Activated T-helper 1 cell treated with anti-CD3 and anti-CD28 coated beads, Interleukin-12 subunit alpha, Interleukin-12 subunit beta, Interleukin-2, Interleukin-4 antibody, amounts not matched to agents 30 ng/mL and 10 ng/mL and 1 ng/mL, durations not matched to agents 14 hours and 24 hours and 36 hours (primary cell): ENCODE measurements at places on chromosomes 12 and 14. TPM values are rescaled to one million over a fixed set of nuclear protein-coding genes. Genes with fewer than 3 reads are reported as not detected.

DNA sequence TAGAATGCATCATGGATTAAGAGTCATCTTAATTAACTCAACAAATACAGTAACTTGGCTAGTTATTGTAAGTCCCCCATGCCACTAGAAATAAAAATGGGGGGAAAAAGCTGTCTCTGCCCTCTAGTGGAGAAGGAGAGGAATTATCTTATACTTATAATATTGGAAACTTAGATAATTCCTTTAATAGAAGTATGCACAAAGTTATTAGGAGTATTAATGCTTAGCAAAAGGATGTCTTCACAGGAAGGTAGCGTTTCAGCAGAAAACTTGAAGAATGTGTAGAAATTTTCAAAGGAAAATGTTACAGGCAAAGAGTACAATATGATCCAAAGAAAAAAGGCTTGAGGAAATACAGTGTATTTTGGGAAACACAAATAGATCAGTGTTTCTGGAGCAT is 19.8 kb downstream of the OR5AU1 start:
- no peak for DNase-seq
- H3K4me3 ChIP-seq, result no peak overlapping the region
- no peaks in the 10 kb centered on the region for H3K4me1 ChIP-seq
- peaks cover 5% of the 10 kb centered on the region for H3K27me3 ChIP-seq
- no peak overlapping the region for H3K27ac ChIP-seq

The RPGRIP1 gene
- total RNA-seq, result not detected in 2 replicates

- no peak overlapping the region for H3K27ac ChIP-seq
- H3K36me3 ChIP-seq, result no peaks in the 10 kb centered on the region
- H3K4me1 ChIP-seq, result no peaks in the 10 kb centered on the region
- H3K27me3 ChIP-seq, result peaks cover 33% of the 10 kb centered on the region
- H3K4me3 ChIP-seq, result no peak overlapping the region
- no peak for DNase-seq
Observed at GRCh38 chr12:116657921-116658495, 79.9 kb downstream of the SPRING1 start.

The FIGNL2 gene
- total RNA-seq, result 0.15 and 0.18 TPM in 2 replicates

GRCh38 chr14:95577067-95577800 is 42.4 kb downstream of the GLRX5 start:
- no peak overlapping the region for H3K4me3 ChIP-seq
- H3K27me3 ChIP-seq, result peaks cover 6% of the 10 kb centered on the region

- no peak overlapping the region for H3K4me3 ChIP-seq
- no peak for DNase-seq
- H3K36me3 ChIP-seq, result peaks cover 29% of the 10 kb centered on the region
- peak overlapping the region; percentile 73 for H3K27ac ChIP-seq
Observed at GRCh38 chr12:50984586-50985298, 32.4 kb downstream of the HIGD1C start.

DNA sequence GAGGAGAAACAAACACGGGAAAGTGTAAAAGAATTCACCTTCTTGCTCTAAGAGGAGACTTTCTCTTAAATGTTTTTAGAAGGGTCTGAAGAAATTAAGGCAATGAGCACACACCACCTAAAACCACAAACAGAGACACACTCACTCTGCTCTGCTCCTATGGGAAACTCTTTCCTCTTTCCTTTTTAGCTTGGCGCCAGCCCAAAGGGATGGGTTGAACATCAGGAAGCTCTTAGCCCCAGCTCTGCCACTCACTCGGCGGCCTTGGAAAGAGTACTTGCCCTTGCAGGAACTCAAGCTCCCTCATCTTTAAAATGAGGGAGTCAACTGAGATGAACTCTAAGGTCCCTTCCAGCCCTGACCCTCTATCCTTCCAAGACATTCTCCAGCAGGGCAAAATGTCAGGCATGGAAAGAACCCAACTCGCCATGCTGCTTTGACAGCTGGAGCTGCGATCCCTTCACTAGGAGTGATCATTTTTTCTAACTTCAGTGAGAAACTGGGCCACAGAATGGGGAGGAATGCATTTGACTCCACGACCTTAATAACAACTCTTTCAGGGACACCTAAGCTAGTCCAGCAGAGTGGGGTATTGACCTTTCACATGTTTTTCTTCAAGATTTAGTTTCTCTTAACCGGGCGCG is 980 bp upstream of the RNASE8 start:
- no peaks in the 10 kb centered on the region for H3K4me1 ChIP-seq
- peaks cover 25% of the 10 kb centered on the region for H3K27me3 ChIP-seq
- DNase-seq, result no peak
- H3K27ac ChIP-seq, result no peak overlapping the region
- no peak overlapping the region for H3K4me3 ChIP-seq
- no peaks in the 10 kb centered on the region for H3K36me3 ChIP-seq

- H3K4me3 ChIP-seq, result no peak overlapping the region
- H3K36me3 ChIP-seq, result no peaks in the 10 kb centered on the region
- H3K27ac ChIP-seq, result no peak overlapping the region
- peaks cover 17% of the 10 kb centered on the region for H3K27me3 ChIP-seq
Observed at GRCh38 chr12:3083921-3084347, 6.8 kb downstream of the TSPAN9 start.

DNA sequence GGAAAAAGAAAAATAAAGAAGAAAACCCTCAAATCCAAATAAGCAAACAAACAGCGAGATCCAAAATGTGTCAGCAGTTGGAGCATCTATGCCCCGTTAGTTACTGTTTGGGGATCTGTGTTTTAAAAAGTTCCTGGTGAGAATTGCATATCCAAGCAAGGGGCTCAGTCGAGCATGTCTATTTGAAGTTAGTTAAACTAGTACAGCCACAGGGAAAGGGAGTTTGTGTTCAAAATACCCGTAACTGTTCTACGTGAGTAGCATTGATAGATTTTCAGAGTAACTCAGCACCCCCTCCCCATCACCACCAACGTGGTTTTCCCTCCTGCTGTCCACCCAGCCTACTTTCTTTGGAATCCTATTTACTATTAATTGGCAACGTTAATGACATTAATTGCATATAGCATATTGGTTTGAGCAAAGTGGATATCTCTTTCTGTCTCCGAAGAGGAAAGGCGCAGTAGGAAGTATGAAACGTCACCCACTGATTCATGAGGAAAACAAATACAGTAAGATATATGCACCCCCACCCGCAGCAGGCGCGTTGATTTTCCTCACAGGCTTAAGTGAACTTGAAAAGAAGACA is 1.5 kb downstream of the NPAS3 start:
- peaks cover 61% of the 10 kb centered on the region for H3K27me3 ChIP-seq
- peak overlapping the region; percentile 79 for H3K4me3 ChIP-seq
- peaks cover 2% of the 10 kb centered on the region for H3K36me3 ChIP-seq
- DNase-seq, result no peak
- H3K4me1 ChIP-seq, result peaks cover 10% of the 10 kb centered on the region
- H3K27ac ChIP-seq, result no peak overlapping the region

- peak overlapping the region; percentile 100 for H3K27ac ChIP-seq
- peaks cover 48% of the 10 kb centered on the region for H3K4me1 ChIP-seq
- H3K27me3 ChIP-seq, result no peaks in the 10 kb centered on the region
- peaks cover 53% of the 10 kb centered on the region for H3K36me3 ChIP-seq
- no peak for DNase-seq
Observed at GRCh38 chr14:21267886-21268616, 1.2 kb downstream of the HNRNPC start.

The DEPDC4 gene
- total RNA-seq, result 1.1 and 2.1 TPM in 2 replicates

The OR4K14 gene
- total RNA-seq, result not detected in 2 replicates

- peaks cover 7% of the 10 kb centered on the region for H3K27me3 ChIP-seq
- no peaks in the 10 kb centered on the region for H3K4me1 ChIP-seq
- no peak for DNase-seq
- no peaks in the 10 kb centered on the region for H3K36me3 ChIP-seq
- H3K4me3 ChIP-seq, result no peak overlapping the region
Observed at GRCh38 chr12:13121568-13121967, 18.1 kb upstream of the GSG1 start.

- DNase-seq, result no peak
- no peak overlapping the region for H3K4me3 ChIP-seq
- no peaks in the 10 kb centered on the region for H3K36me3 ChIP-seq
- H3K27ac ChIP-seq, result no peak overlapping the region
- peaks cover 17% of the 10 kb centered on the region for H3K4me1 ChIP-seq
Observed at GRCh38 chr14:98119739-98120138, 1152.3 kb downstream of the BCL11B start.

DNA sequence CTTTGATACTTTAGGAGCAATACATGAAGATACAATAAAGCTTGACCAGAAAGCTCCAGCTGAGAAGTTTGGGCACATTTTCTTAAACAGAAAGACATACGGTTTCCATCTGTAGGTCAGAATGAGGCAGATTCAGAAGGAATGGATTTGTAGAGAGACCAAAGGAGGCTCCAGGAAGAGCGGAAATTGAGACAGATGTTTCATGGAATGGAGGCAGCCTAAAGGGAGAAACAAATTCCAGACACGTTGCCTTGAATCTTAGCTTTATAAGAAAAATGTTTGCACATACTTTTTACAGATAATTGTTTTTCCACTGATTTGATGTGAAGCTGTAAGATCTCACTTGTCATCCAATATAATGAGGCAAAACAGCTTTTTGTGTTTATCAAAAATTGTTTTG is 24.8 kb downstream of the EPYC start:
- H3K27me3 ChIP-seq, result no peaks in the 10 kb centered on the region
- no peak overlapping the region for H3K27ac ChIP-seq
- H3K4me1 ChIP-seq, result no peaks in the 10 kb centered on the region
- no peak for DNase-seq

GRCh38 chr12:130743606-130744005 is 27.5 kb upstream of the RIMBP2 start:
- DNase-seq, result no peak
- no peak overlapping the region for H3K27ac ChIP-seq
- no peaks in the 10 kb centered on the region for H3K36me3 ChIP-seq
- H3K4me1 ChIP-seq, result no peaks in the 10 kb centered on the region

The PMEL gene
- total RNA-seq, result 0.29 TPM in 1 of 2 replicates, not detected in the other

DNA sequence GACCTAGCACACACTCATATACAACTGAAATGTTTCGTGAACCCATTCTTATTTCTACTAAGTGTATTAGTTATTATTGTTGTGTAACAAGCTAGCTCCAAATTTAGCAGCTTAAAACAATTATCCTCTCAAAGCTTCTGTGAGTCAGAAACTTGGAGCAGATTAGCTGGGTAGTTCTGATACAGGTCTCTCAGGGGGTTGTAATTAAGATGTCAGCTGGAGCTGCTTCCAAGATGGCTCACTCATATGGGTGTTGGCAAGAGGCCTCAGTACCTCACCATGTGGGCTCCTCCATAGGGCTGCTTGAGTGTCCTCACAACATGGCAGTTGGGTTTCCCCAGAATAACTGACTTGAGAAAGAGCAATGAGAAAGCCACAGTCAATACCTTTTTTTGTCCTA is 9.8 kb downstream of the GPR135 start:
- no peak overlapping the region for H3K27ac ChIP-seq
- peaks cover 2% of the 10 kb centered on the region for H3K27me3 ChIP-seq
- H3K4me1 ChIP-seq, result no peaks in the 10 kb centered on the region
- H3K4me3 ChIP-seq, result no peak overlapping the region
- no peak for DNase-seq

The DAO gene
- not detected in 2 replicates for total RNA-seq

GRCh38 chr14:48250575-48250974 is 575.2 kb upstream of the MDGA2 start:
- no peak overlapping the region for H3K4me3 ChIP-seq
- H3K27ac ChIP-seq, result no peak overlapping the region

The ASIC1 gene
- 10.2 and 11.2 TPM in 2 replicates for total RNA-seq

DNA sequence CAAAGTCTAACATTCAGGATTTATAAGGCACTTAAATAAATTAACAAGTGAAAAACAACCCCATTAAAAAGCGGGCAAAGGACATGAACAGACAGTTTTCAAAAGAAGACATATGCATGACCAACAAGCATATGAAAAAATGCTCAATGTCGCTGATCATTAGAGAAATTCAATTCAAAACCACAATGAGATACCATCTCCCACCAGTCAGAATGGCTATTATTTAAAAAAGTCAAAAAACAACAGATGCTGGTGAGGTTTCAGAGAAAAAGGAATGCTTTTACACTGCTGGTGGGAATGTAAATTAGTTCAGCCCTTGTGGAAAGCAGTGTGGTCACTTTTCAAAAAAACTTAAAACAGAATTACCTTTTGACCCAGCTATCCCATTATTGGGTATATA is 60.7 kb upstream of the BDKRB2 start:
- no peak overlapping the region for H3K4me3 ChIP-seq
- H3K4me1 ChIP-seq, result no peaks in the 10 kb centered on the region
- H3K27ac ChIP-seq, result no peak overlapping the region
- no peaks in the 10 kb centered on the region for H3K36me3 ChIP-seq
- no peak for DNase-seq
- H3K27me3 ChIP-seq, result peaks cover 3% of the 10 kb centered on the region

- no peak overlapping the region for H3K27ac ChIP-seq
- no peaks in the 10 kb centered on the region for H3K36me3 ChIP-seq
- no peaks in the 10 kb centered on the region for H3K4me1 ChIP-seq
- H3K27me3 ChIP-seq, result peaks cover 2% of the 10 kb centered on the region
- no peak overlapping the region for H3K4me3 ChIP-seq
Observed at GRCh38 chr12:41224066-41224465, 35.9 kb downstream of the PDZRN4 start.

DNA sequence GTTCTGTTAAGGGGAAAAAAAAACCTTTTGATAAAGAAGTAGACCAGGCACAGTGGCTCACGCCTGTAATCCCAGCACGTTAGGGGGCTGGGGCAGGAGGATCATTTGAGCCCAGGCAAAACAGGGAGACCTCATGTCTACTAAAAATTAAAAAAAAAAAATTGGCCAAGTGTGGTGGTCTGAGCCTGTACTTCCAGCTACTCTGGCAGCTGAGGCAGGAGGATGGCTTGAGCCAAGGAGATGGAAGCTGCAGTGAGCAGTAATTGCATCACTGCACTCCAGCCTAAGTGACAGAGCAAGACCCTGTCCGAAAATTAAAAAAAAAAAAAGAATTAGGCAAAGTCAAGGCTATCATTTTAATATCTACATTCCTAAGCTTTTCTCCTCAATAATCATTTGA is 124.8 kb upstream of the CPM start:
- no peak overlapping the region for H3K27ac ChIP-seq
- no peak overlapping the region for H3K4me3 ChIP-seq
- no peaks in the 10 kb centered on the region for H3K27me3 ChIP-seq
- H3K4me1 ChIP-seq, result peaks cover 56% of the 10 kb centered on the region

- H3K4me3 ChIP-seq, result peak overlapping the region; percentile 89
- H3K27me3 ChIP-seq, result no peaks in the 10 kb centered on the region
- peak overlapping the region; percentile 90 for H3K27ac ChIP-seq
- H3K36me3 ChIP-seq, result peaks cover 8% of the 10 kb centered on the region
- DNase-seq, result no peak
- peaks cover 65% of the 10 kb centered on the region for H3K4me1 ChIP-seq
Observed at GRCh38 chr14:105064001-105064400, 1.2 kb downstream of the GPR132 start.

The STAC3 gene
- 3.1 and 4.2 TPM in 2 replicates for total RNA-seq
